Stimulated activated naive B cell treated with anti-CD40 and anti-IgM and Interleukin-4, amounts not matched to agents 10 μg/mL and 1 μg/mL and 100 μg/mL, for 72 hours (primary cell): ENCODE measurements at places on chromosomes 1 and 21.

DNA sequence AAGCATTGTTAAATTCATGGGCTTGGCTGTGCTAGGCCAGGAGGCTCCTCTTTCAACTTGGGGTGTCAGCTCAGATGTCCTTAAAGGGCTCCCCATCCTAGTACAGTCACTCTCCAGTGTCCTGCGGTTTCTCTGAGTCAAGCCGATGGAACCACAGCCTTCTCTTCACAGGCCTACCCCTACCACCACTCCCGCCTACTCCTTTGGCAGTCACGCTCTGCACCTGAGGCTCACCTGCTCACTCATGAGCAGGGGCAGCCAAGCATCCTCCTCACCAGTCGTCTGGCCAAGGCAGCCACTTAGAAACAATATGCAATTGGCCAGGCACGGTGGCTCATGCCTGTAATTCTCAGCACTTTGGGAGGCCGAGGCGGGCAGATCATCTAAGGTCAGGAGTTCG is 3.6 kb downstream of the ACOT7 start:
- peaks cover 2% of the 10 kb centered on the region for H3K36me3 ChIP-seq
- peaks cover 14% of the 10 kb centered on the region for H3K27me3 ChIP-seq
- H3K4me1 ChIP-seq: peaks cover 13% of the 10 kb centered on the region
- DNase-seq: no peak
- no peak overlapping the region for H3K4me3 ChIP-seq
- H3K27ac ChIP-seq: no peak overlapping the region

DNA sequence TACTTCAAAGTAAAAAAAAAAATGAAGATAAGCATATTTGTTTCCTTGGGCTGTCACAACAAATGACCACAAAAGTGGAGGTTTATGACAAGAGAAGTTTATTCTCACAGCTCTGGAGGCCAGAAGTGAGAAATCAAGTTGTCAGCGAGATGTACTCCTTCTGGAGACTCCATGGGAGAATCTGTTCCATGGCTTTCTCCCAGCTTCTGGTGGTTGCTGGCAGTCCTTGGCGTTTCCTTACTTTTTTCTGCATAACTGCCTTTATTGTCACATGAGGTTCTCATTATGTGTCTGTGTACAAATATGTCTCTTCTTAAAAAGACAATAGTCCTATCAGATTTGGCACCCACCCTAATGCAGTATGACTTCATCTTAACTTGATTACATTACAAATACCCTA is 398.3 kb downstream of the KCNT2 start:
- no peaks in the 10 kb centered on the region for H3K4me1 ChIP-seq
- H3K27ac ChIP-seq: no peak overlapping the region
- no peak for DNase-seq
- H3K36me3 ChIP-seq: no peaks in the 10 kb centered on the region
- H3K27me3 ChIP-seq: no peaks in the 10 kb centered on the region

- no peaks in the 10 kb centered on the region for H3K36me3 ChIP-seq
- DNase-seq: no peak
- H3K27ac ChIP-seq: no peak overlapping the region
- H3K27me3 ChIP-seq: peaks cover 17% of the 10 kb centered on the region
- H3K4me1 ChIP-seq: peaks cover 30% of the 10 kb centered on the region
Measured at GRCh38 chr1:37469386-37469785, 5.0 kb upstream of the ZC3H12A start.

GRCh38 chr1:42737257-42737656 is 2.8 kb downstream of the CLDN19 start:
- DNase-seq: peak; percentile 19
- H3K27ac ChIP-seq: no peak overlapping the region
- H3K36me3 ChIP-seq: no peaks in the 10 kb centered on the region
- no peak overlapping the region for H3K4me3 ChIP-seq
- no peaks in the 10 kb centered on the region for H3K27me3 ChIP-seq
- peaks cover 19% of the 10 kb centered on the region for H3K4me1 ChIP-seq

GRCh38 chr1:21938732-21939538 is 1.8 kb upstream of the HSPG2 start:
- H3K27ac ChIP-seq: no peak overlapping the region
- H3K4me3 ChIP-seq: peak overlapping the region; percentile 65
- peaks cover 34% of the 10 kb centered on the region for H3K27me3 ChIP-seq
- H3K4me1 ChIP-seq: peaks cover 20% of the 10 kb centered on the region
- no peak for DNase-seq

GRCh38 chr21:27134516-27134915 is 167.6 kb upstream of the ADAMTS5 start:
- no peak for DNase-seq
- H3K4me1 ChIP-seq: no peaks in the 10 kb centered on the region
- no peaks in the 10 kb centered on the region for H3K36me3 ChIP-seq
- H3K27me3 ChIP-seq: no peaks in the 10 kb centered on the region

DNA sequence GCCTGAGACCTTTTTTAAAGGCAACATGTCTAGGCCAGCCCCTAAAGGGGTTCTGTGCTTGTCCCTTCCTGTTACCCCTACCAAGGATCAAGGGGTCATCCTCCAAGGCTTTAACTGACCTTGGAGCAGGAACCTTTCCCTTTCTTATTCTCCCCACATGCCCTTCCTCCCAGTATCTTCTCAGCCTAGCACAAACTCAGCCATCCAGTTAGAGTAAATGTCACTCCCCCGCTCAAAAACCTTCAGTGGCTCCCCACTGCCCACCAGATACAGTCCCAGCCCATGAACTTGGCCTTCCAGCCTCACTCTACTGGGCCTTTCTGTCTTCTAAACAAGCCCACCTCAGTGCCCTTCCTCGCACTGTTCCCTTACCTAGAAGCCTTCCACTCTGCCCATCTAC is 8.8 kb downstream of the C1QB start:
- no peak overlapping the region for H3K27ac ChIP-seq
- H3K36me3 ChIP-seq: no peaks in the 10 kb centered on the region
- DNase-seq: no peak
- no peaks in the 10 kb centered on the region for H3K4me1 ChIP-seq
- H3K27me3 ChIP-seq: peaks cover 12% of the 10 kb centered on the region

DNA sequence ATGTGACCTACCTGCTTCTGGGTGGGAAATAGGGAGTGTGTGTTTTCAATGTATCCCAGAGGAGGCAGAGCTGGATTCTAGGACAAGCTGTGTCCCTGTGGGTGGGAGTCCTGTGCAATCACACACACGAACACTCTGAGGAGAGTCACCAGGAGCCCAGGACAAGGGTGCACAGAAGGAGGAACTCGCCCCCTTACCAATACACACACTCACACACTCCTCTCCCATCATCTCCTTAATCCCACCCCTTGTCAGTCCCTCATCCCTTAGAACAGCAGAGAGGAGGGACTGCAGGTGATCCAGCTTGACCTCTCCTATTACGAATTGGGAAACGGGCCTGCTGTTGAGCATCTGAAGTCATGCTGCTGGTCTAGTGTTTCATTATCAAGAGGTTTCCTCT is 8.5 kb upstream of the MYBPHL start:
- no peaks in the 10 kb centered on the region for H3K27me3 ChIP-seq
- no peak for DNase-seq
- no peaks in the 10 kb centered on the region for H3K4me1 ChIP-seq

DNA sequence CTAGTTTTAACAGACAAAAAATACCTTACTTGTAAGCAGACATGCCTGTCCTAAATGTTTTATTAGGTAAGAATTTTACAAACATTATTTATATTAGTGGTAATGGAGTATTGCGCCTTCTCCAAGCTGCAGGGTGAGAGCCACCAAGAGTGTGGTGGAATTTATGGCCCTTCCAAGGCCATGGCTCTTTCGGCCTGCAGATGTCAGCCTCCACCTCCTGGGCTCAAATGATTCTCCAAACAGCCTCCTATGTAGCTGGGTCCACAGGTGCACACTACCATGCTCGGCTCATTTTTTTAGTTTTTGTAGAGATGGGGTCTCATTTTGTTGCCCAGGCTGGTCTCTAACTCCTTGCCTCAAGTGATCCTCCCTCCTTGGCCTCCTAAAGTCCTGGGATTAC is 56.3 kb downstream of the ITGB3BP start:
- H3K27ac ChIP-seq: no peak overlapping the region
- DNase-seq: no peak
- H3K36me3 ChIP-seq: peaks cover 28% of the 10 kb centered on the region
- H3K4me1 ChIP-seq: no peaks in the 10 kb centered on the region

DNA sequence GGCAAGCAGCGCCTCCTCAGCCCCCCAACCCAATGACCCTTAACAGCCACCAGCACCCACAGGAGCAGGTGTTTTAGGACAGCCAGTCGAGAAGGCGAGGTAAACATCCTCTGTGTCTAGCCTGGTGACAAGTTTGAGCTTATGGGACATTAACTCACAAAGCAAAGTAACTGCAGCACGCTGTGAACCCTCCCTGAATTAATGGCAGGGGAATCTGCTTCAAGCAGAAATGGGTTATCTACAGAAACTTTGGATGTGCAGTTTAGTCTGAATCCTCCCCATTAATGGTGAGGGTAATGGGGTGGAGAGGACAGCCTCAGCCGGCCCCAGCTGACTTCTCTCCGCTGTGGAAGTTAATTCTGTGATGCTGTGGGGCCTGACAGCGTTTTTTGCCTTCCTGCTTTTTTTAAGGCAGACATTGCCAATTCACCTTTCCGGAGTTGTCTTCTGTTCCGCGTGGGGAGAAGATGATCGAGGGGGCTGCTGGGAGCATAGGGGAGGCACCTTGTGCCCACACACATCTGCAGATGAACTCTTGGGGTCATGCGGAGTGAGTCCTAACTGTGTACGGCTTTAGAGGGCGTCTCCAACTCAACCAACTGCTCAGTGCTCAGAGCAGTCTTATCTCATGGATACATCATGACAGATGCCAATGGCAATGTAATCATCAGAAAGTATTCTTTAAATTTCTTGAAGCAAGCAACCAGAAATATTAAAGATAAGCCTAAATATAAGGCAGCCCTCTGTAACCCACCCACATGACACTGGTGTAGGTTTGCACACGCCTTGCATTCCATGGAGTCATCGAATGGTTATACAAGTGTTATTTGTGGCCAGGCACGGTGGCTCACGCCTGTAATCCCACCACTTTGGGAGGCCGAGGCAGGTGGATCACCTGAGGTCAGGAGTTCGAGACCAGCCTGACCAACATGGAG is 41.0 kb downstream of the POFUT2 start:
- H3K27ac ChIP-seq: no peak overlapping the region
- no peaks in the 10 kb centered on the region for H3K4me1 ChIP-seq
- H3K4me3 ChIP-seq: no peak overlapping the region
- peaks cover 5% of the 10 kb centered on the region for H3K36me3 ChIP-seq
- no peak for DNase-seq

- no peak overlapping the region for H3K4me3 ChIP-seq
- DNase-seq: no peak
- no peaks in the 10 kb centered on the region for H3K4me1 ChIP-seq
- peaks cover 6% of the 10 kb centered on the region for H3K27me3 ChIP-seq
Measured at GRCh38 chr1:166379447-166379846, 212.6 kb upstream of the FAM78B start.

GRCh38 chr1:53470155-53470554 is 11.0 kb downstream of the DMRTB1 start:
- no peak overlapping the region for H3K27ac ChIP-seq
- peaks cover 5% of the 10 kb centered on the region for H3K27me3 ChIP-seq

DNA sequence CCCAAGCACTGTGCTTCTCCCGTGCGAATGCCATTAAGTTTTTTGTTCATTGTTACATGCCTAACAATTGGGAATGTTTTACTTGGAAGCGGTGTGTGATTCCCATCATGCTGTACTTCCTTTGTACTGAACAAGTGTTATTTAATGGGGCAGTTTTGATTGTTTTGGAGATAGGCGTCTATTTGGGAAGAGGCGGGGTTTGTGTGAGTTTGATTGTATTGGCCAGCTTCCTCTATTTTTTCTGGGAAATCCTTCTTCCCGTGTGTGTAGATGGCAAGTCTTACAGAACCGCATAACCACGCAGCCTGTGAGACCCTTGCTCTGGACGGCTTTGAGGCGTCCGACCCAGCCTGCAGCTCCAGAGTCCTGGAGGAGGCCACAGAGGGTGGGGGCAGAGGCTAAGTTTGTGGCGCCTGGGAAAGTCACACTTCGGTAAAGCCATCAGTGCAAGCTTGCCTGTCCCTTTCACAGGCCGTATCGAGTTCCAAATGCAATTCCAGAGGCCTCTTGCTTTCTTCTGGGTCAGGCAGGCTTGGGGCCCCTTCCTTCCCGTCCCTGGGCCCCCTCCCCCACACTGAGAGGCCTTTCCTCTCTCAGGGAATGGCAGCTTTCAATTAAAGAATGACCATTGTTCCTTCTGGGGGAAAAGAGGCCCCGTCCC is 210.3 kb downstream of the TOMM20 start:
- DNase-seq: no peak
- H3K4me3 ChIP-seq: no peak overlapping the region
- peaks cover 6% of the 10 kb centered on the region for H3K27me3 ChIP-seq
- peaks cover 28% of the 10 kb centered on the region for H3K4me1 ChIP-seq
- H3K36me3 ChIP-seq: peaks cover 2% of the 10 kb centered on the region

DNA sequence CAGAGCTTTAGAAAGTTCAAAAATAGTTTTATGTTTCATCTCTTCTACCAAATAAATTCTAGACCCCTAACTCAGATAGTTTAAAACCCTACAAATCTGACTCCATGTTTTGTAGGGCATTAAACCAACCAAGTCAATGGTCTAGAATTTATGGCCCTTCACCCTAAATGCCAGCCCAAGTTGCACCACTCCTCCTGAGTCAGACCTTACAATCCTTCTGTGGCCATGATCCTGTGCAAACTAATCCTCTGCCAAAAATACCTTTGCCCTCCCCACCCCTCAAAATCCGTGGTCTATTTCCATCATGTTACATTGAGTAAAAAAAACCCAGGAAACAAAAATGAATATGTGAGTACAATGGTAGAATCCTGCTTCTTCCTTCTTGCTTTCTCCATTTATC is 179.3 kb downstream of the NR5A2 start:
- H3K36me3 ChIP-seq: no peaks in the 10 kb centered on the region
- H3K27me3 ChIP-seq: no peaks in the 10 kb centered on the region
- H3K4me1 ChIP-seq: peaks cover 8% of the 10 kb centered on the region
- H3K4me3 ChIP-seq: no peak overlapping the region
- H3K27ac ChIP-seq: no peak overlapping the region

- no peak for DNase-seq
- H3K4me1 ChIP-seq: peaks cover 36% of the 10 kb centered on the region
- peaks cover 10% of the 10 kb centered on the region for H3K36me3 ChIP-seq
- peaks cover 10% of the 10 kb centered on the region for H3K27me3 ChIP-seq
Measured at GRCh38 chr21:26168371-26168770, 2.2 kb downstream of the APP start.

DNA sequence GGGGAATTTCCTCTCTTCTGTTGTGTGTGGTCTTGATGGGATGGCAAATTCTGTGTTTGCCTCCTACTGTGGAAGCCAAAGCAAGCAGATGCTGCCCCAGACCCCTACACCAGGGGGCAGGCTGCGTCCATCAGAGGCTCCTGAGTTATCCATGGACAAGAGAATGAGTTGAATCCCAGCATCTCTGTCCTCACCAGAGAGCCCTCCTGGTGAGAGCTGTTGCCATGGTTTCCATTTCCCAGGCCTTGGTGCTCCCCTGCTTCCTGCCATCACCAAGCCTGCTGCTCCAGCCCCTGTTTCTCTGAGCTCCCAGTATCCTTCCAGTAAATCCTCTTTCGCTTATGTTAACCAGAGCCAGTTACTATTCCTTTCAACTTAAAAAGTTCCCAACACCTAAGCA is 20.4 kb upstream of the GNG12 start:
- H3K4me3 ChIP-seq: no peak overlapping the region
- H3K36me3 ChIP-seq: no peaks in the 10 kb centered on the region
- H3K27ac ChIP-seq: no peak overlapping the region
- H3K27me3 ChIP-seq: peaks cover 12% of the 10 kb centered on the region
